ENCODE measurements at places on chromosomes 7 and 10. TPM values are rescaled to one million over a fixed set of nuclear protein-coding genes. Genes with fewer than 3 reads are reported as not detected.

Gene SPDYE1
- total RNA-seq = not detected

Gene MORN4
- total RNA-seq = 16.2 TPM

Gene CLEC5A
- not detected for total RNA-seq

- no peak overlapping the region for H3K4me3 ChIP-seq
- peaks cover 8% of the 10 kb centered on the region for H3K4me1 ChIP-seq
- H3K27me3 ChIP-seq = peaks cover 3% of the 10 kb centered on the region
- peak; percentile 18 for DNase-seq
- peak overlapping the region; percentile 36 for H3K27ac ChIP-seq
- H3K36me3 ChIP-seq = no peaks in the 10 kb centered on the region
Observed at GRCh38 chr10:13018171-13018570, 16.7 kb upstream of the CCDC3 start.

DNA sequence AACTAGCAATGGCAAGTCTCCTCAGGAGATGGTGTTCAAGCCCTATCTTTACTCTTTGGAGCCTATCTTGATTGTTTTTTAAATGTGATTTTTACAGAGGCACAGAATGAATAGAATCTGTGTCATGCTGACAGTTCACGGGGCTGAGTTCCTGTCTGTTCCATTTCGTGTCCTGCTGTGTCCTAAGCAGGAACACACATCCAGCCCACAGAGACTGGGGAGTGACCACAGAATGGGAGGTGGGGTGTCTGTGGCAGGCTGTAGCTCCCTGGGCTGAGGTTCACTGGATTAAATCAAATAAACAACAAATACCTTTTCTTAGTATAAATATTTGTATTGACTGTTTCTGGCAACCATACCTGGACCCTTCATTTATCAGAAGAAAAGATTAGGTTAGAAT is 73.4 kb upstream of the CARD11 start:
- no peaks in the 10 kb centered on the region for H3K36me3 ChIP-seq
- no peak for DNase-seq
- H3K27me3 ChIP-seq = no peaks in the 10 kb centered on the region
- H3K4me3 ChIP-seq = no peak overlapping the region
- no peaks in the 10 kb centered on the region for H3K4me1 ChIP-seq

GRCh38 chr7:115252461-115252860 is 330.6 kb downstream of the MDFIC start:
- no peaks in the 10 kb centered on the region for H3K36me3 ChIP-seq
- no peaks in the 10 kb centered on the region for H3K4me1 ChIP-seq
- no peak overlapping the region for H3K27ac ChIP-seq
- no peak for DNase-seq

Gene PRSS37
- not detected for total RNA-seq

- no peaks in the 10 kb centered on the region for H3K27me3 ChIP-seq
- H3K36me3 ChIP-seq = no peaks in the 10 kb centered on the region
- no peak overlapping the region for H3K27ac ChIP-seq
- peaks cover 5% of the 10 kb centered on the region for H3K4me1 ChIP-seq
Observed at GRCh38 chr10:44950326-44951225, 9.0 kb upstream of the RASSF4 start.

GRCh38 chr7:34296663-34297062 is 361.4 kb upstream of the NPSR1 start:
- H3K36me3 ChIP-seq = no peaks in the 10 kb centered on the region
- no peak overlapping the region for H3K27ac ChIP-seq
- no peaks in the 10 kb centered on the region for H3K4me1 ChIP-seq
- H3K4me3 ChIP-seq = no peak overlapping the region
- no peaks in the 10 kb centered on the region for H3K27me3 ChIP-seq

Gene TACC2
- 16.5 TPM for total RNA-seq

- no peak overlapping the region for H3K4me3 ChIP-seq
- no peaks in the 10 kb centered on the region for H3K4me1 ChIP-seq
- no peaks in the 10 kb centered on the region for H3K27me3 ChIP-seq
- H3K27ac ChIP-seq = no peak overlapping the region
Observed at GRCh38 chr7:82631998-82632397, 188.4 kb upstream of the CACNA2D1 start.

- H3K4me1 ChIP-seq = no peaks in the 10 kb centered on the region
- no peaks in the 10 kb centered on the region for H3K36me3 ChIP-seq
- H3K27ac ChIP-seq = no peak overlapping the region
- DNase-seq = no peak
- H3K4me3 ChIP-seq = no peak overlapping the region
Observed at GRCh38 chr10:42690449-42691360, 52.3 kb upstream of the ZNF33B start.

Gene ASZ1
- not detected for total RNA-seq

DNA sequence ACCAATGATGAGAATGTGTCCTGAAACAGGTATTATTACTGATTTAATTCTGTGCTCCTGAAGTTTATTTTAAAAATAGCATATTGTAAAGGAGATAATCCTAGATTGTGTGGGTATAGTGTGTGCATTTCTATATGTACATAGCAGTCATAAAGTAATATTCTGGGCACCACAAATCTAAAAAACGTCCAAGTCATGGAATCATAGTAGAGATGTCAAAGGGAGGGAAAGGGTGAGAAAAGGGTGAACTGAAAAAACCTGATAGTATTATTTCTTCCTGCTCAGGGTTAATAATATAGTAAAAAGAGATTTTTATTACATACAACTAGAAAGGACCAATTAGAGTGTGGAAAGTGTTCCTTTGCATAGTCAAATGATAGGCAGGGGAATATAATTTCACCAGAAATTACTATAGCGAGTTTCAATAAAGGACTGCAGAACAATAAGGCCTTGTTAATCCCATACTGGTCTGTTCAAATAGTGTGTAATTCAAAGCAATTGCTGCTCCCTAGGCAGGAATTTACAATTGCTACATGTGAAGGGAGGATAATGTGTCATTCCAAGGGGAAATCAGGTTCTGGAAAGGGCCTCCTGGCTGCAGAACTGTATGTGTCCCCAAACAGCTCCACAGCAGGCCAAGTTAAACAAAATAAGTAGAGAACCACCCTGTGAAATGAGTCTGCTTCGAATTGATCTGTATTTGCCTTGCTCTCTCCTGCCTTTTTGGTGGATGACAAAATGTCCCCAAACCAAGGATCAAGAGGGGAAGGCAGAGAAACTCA is 42.5 kb upstream of the KMT2E start:
- no peak overlapping the region for H3K4me3 ChIP-seq
- no peaks in the 10 kb centered on the region for H3K27me3 ChIP-seq
- DNase-seq = no peak
- no peaks in the 10 kb centered on the region for H3K36me3 ChIP-seq

DNA sequence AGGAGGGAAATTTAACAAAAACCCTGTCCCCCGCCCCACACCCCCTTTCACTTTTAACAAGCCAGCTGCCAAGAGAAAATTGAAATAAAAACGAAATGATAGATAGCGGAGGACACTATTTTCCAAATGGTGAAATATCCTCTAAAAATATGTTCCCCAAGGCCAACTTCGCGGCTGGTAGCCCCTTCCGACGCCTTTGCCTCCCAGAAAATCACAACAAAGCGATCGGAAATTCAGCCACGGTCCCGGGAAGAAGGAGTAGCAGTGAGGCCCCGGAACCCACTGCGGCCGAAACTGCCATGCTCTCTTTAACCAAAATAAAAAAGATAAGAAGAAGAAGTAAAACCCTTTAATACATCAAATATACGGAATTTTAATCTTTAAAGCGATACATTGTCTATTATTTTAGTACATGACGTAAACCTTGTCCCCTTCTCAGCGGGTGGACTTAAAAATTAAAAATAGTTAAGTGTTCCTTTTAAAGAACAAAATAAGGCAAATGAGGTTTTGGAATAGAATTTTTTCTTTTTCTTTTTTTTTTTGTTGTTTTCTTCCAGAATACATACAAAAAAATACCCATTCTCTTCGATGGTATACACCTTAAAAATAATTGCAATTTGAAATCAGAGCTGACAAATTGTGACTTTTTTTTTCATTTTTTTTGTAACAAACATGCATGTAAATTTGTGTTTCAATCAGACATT is 3.9 kb downstream of the ZNF503 start:
- no peaks in the 10 kb centered on the region for H3K27me3 ChIP-seq
- H3K27ac ChIP-seq = peak overlapping the region; percentile 74
- H3K4me3 ChIP-seq = peak overlapping the region; percentile 89
- no peaks in the 10 kb centered on the region for H3K36me3 ChIP-seq

GRCh38 chr10:6379015-6379776 is 176.5 kb downstream of the PFKFB3 start:
- H3K4me3 ChIP-seq = no peak overlapping the region
- no peaks in the 10 kb centered on the region for H3K36me3 ChIP-seq
- peaks cover 15% of the 10 kb centered on the region for H3K4me1 ChIP-seq
- no peak overlapping the region for H3K27ac ChIP-seq
- no peak for DNase-seq
- H3K27me3 ChIP-seq = peaks cover 3% of the 10 kb centered on the region

DNA sequence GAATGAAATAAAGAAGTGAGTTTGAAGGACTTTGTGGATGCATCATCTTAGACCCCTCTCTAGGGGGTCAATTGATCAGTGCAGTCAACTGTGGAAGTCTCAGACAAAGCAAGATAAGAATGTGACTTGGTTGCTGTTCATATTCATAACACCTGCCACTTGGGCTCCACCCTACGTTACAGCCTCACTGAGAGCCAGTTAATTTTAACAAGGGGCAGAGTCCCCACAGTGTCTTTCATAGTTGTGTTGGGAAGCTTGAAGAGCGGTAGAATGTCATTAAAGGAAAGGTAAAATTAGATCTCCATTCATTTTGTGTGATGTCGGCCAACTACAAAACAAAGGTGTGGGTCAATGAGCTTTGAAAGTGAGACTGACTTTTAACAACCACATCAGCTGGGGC is 442.1 kb upstream of the C7orf33 start:
- no peaks in the 10 kb centered on the region for H3K36me3 ChIP-seq
- no peaks in the 10 kb centered on the region for H3K27me3 ChIP-seq
- H3K4me3 ChIP-seq = no peak overlapping the region
- no peak overlapping the region for H3K27ac ChIP-seq

DNA sequence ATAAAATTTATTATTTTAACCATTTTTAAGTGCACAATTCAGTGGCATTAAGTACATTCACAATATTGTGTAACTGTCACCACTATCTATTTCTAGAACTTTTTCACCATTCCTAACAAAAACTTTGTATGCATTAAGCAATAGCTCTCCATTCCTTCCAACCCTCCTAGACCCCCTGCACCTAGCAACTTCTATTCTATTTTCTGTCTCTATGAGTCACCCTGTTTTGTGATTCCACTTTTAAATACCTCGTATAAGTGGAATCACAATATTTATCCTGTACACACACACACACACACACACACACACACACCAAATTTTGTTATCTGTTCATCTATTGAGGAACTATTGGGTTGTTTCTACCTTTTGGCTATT is 89.2 kb downstream of the ARID5B start:
- no peaks in the 10 kb centered on the region for H3K36me3 ChIP-seq
- peaks cover 26% of the 10 kb centered on the region for H3K4me1 ChIP-seq
- no peaks in the 10 kb centered on the region for H3K27me3 ChIP-seq

GRCh38 chr10:8776926-8777622 is 722.6 kb downstream of the GATA3 start:
- no peaks in the 10 kb centered on the region for H3K4me1 ChIP-seq
- DNase-seq = no peak
- no peak overlapping the region for H3K27ac ChIP-seq
- no peaks in the 10 kb centered on the region for H3K36me3 ChIP-seq
- H3K4me3 ChIP-seq = no peak overlapping the region

GRCh38 chr7:121401896-121402295 is 5.8 kb upstream of the FAM3C start:
- no peak for DNase-seq
- H3K27me3 ChIP-seq = no peaks in the 10 kb centered on the region
- H3K4me1 ChIP-seq = no peaks in the 10 kb centered on the region
- H3K27ac ChIP-seq = no peak overlapping the region

GRCh38 chr7:104826135-104826534 is 187.9 kb upstream of the KMT2E start:
- DNase-seq = no peak
- no peaks in the 10 kb centered on the region for H3K27me3 ChIP-seq
- H3K27ac ChIP-seq = no peak overlapping the region
- no peaks in the 10 kb centered on the region for H3K4me1 ChIP-seq
- H3K4me3 ChIP-seq = no peak overlapping the region

Gene EPDR1
- 23.6 TPM for total RNA-seq

DNA sequence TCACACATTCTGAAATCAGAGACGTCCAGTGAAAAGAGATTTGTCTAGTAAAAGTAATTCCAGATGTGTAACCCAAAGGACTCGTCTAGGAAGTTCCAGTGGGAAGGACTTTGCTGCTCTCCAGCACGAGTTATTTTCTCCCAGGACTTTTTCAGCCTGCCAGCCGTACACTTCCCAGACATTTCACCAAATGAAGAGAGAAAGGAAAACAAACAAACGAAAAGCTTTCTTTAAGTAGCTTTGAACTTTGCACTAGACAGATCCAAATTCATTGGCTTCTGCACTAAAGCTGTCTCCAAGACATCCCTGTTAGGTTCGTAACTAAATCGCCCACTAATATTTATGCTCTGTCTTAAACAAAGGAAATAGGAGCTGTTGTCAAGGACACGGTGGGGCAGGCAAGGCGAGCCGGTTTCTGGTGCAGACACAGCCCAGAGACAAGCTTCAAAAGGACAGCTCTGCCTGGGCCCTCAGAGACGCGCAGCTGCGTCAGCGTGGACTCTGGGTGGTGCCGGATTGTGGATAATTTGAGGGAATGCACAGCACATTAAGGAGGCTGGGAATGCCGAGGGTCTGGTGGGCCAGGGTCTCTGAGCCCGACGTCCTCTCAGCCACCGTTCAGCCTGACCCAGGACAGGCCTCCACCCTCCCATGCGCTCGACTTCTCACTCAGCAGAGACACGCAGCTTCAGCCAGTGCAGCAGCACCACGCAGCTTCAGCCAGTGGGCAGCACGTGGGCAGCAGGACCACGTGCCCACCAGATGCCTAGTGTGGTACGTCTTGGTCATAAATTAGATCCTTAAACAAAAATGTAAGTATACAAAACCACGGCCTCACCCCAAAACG is 64.1 kb upstream of the INSIG1 start:
- no peak overlapping the region for H3K27ac ChIP-seq
- no peaks in the 10 kb centered on the region for H3K36me3 ChIP-seq
- H3K27me3 ChIP-seq = no peaks in the 10 kb centered on the region
- no peak for DNase-seq
- H3K4me3 ChIP-seq = no peak overlapping the region

Gene CRTAC1
- 2.6 TPM for total RNA-seq

GRCh38 chr10:125262409-125262808 is 102.0 kb upstream of the CTBP2 start:
- DNase-seq = no peak
- no peak overlapping the region for H3K4me3 ChIP-seq
- no peaks in the 10 kb centered on the region for H3K36me3 ChIP-seq
- H3K4me1 ChIP-seq = peaks cover 12% of the 10 kb centered on the region

Gene CYP51A1
- 62.9 TPM for total RNA-seq

Gene GNAT3
- not detected for total RNA-seq

DNA sequence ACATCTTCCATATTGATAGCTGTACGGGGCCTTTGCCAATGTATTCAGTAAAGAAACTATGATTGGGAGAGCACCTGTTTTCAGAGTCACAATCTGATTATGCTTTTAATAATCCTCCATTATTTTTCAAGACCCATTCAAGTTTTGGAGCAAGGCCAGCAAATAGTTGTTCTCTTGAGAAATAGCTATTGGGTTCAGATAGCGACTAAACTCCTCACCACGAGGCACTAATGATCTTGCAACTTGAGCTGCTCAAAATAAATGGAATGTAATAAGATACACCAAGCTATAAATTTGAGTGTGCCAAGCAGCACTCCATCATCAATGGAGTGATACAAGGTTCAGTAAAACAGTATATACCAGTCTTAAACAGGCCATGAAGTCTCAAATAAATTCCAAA is 7.4 kb upstream of the MALRD1 start:
- no peaks in the 10 kb centered on the region for H3K36me3 ChIP-seq
- no peaks in the 10 kb centered on the region for H3K27me3 ChIP-seq
- H3K4me3 ChIP-seq = no peak overlapping the region
- H3K27ac ChIP-seq = no peak overlapping the region
- peak; percentile 22 for DNase-seq

Data from astrocyte (in vitro differentiated cells and primary cell).